Brain (organoid and tissue), 16 donors: ENCODE measurements at places on chromosomes 16 and 17.

GRCh38 chr17:82134101-82134500 is 36.1 kb upstream of the FASN start:
- no peak for DNase-seq

DNA sequence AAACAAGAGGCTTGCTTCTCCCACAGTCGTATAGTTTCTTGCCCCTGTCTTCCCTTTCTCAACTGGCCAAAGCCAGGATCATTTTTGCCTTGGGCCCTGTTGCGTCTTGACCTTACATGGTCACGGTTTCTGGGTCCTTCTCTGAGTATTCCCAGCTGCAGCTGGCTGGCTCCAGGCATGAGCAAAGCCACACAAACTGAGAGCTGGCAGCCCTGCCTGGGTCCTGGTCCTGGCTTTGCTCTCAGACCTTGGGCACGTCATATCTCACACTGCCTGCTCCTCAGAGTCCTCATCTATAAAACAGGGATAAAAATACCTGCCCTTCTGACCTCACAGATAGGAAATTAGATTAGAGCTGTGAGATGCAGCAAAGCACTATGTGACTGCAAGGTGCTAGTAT is 277.6 kb downstream of the CBLN1 start:
- no peak for DNase-seq

DNA sequence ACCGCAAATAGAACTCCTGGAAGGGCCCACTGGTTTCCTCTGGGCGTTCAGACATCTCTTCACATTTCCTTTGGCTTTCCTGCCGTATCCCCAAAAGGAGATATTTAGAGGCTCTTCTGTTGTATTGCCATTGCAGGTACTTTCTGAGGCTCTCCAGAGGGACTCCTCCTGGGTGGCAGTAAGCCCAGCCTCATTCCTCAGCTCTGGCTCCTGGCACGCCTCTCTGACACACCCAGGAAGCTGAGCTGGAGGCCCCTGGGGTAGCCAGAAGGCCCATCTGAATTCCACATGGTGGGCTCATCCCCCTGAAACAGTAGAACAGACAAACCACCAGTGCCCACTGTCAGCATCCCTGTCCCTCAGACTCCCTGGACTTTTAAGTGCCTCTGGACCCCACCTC is 206.7 kb downstream of the PARN start:
- DNase-seq, result no peak

- DNase-seq, result no peak
Observed at GRCh38 chr16:84839956-84840355, 20.2 kb downstream of the CRISPLD2 start.

GRCh38 chr16:68059804-68060203 is 25.4 kb upstream of the NFATC3 start:
- no peak for DNase-seq

DNA sequence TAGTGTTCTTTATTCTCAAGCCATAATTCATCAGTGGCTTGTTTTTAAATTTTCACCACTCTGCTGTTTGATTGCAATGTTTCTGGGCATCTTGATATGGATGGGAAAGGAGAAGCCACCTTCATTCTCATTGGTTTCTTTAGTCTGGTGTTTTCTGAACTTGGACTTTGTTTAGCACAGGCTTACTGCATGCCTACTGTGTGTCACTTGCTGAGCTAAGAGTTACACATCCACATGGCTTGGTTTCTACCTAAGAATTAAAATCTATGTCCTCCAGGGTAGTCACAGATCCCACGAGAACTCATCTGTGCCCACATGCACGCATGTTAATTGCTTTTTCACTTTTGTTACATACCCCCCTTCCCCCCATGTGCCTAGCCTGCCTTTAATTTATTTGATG is 4.6 kb downstream of the CMIP start:
- DNase-seq, result no peak

DNA sequence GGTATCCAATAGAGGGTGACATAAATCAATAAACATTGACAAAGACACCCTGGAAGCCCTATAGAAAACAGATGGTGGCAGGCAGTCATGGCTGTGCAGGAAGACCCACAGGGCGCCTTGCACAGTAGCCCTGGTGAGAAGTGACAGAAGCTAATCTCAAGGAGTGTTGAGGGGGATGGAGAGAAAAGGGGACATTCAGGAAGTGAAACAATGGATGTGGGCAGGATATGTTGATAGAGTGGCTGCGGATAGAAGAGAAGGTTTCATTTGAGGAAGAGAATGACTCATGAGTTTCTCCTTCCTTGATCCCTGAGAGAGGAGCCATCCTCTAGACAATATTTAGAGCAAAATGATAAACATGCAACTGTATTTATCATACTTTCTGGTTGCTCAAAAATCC is 468.8 kb upstream of the HSBP1 start:
- DNase-seq, result no peak

DNA sequence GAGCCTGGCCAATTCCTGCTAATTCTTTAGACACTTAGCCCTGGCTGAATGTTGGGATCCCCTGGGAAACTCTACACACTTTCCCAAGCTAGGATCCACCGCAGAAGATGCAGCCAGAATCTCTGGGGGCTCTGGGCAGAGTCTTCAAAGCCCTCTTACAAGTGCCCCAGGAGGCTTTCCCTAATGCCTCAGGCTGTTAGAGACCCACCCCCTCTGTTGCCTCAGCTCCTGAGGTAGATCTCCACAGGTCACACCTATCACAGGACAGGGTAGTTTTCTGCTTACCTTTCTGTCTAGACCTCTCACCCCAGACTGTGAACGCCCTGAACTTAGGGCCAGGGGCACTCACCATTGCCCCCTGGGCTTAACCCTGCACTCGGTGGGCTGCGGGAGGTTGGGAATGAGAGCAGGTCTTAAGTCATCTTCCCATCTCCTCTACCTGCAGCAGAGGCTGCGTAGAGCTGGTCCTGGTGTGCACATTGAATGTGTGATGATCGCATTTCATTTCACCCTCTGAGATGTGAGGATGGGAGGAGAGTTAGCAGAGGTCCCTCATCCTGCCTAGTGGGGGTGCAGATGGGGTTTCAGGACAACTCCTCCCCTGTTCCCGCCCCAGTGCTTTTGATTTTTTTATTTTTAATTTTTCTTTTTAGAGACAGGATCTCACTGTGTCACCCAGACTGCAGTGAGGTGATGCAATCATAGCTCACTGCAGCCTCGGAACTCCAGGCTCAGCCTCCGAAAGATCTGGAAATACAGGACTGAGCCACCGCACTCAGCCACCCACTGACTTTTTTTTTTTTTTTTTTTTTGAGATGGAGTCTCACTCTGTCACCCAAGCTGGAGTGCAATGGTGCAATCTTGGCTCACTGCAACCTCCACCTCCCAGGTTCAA is 89.0 kb upstream of the LHX1 start:
- DNase-seq, result no peak

GRCh38 chr17:45096926-45097325 is 35.4 kb downstream of the PLCD3 start:
- no peak for DNase-seq

- DNase-seq, result no peak
Observed at GRCh38 chr17:51391982-51392654, 131.8 kb downstream of the UTP18 start.

- DNase-seq, result peak; percentile 30
Observed at GRCh38 chr16:50480206-50480605, 68.0 kb upstream of the NKD1 start.

GRCh38 chr17:40564883-40565768 is at the start of gene CCR7:
TSS of gene CCR7 (minus strand) at chr17:40565472. CDS start at chr17:40565409, 63 bp downstream.
- DNase-seq, result no peak

DNA sequence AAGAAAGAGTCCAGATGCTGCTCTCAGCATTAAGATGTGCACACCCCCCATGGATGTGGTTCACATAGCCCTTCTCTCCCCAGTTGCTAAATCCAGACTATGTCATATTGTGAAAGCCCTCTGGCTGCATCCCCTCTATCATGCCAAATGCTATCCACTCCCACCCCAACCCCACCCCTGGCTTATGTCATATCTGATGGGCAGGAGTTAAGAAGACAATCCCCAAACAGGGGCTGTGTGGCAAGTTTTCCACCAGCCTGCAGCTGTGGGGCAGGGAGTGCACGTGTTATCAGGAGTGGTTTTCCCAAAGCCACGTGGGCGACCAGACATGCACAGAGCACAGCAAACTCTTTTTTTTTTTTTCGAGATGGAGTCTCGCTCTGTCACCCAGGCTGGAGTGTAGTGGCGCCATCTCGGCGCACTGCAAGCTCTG is 10.0 kb downstream of the FAM117A start:
- no peak for DNase-seq

- no peak for DNase-seq
Observed at GRCh38 chr16:27841911-27842310, 221.6 kb downstream of the GSG1L start.

GRCh38 chr17:63477480-63478440 is 899 bp downstream of the ACE start:
- DNase-seq, result peak; percentile 9

DNA sequence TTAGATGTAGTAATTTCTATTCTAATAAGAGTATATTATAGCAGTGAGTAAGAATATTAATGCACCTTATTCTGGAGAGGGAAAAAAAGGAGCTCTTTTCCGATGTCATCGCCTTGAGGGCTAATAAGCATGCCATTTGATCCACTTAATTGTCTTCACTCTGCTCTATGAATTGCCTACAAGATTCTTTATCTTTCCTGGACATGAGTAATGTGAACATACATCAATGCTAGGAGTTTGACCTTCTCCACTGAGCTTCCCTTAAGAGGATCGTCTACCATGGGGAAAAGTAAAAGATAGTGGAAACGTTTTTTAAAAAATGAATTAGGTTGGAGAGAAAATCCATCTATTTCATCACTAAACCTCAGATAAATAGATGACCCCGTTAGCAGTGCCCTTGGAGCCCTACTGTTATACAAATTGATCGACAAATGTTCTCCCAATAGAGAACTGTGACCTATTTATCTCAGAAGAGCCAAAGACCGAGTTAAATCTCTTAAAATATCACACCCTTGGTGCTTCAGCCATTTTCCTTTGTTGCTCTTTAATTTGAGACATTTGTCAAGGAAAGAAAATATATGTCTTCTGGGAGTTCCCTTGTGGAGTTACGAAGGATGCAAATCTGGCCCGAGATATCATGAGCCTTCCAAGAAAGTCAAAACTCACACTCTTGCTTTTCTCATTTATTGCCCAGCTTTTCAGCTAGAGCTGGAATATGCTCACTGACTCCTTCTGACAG is 898.5 kb downstream of the KCNJ2 start:
- DNase-seq, result no peak

DNA sequence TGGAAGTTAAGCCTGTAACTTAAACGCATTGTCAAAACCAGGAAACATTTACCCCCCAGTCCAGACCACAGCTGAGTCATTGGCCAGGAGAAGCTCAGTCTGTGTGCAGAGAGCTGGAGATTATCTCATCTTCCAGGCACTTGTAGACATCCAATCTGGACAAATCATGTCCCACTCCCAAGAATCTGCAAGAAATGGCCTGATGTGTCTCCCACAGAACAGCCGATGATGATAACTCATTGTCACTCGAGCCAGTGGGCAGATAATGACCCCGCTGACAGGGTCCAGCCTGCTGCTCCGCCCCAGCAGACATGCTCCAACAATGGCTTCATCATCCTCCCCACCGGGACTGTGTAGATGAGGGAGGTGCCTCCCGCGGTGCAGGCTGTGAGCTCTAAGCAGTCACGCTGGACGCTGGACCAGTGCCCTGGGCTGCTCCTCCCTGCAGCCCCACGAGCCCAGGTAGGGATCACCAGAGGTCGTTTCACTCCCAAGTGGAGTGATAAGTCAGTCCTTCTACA is 322.5 kb downstream of the C16orf95 start:
- no peak for DNase-seq

DNA sequence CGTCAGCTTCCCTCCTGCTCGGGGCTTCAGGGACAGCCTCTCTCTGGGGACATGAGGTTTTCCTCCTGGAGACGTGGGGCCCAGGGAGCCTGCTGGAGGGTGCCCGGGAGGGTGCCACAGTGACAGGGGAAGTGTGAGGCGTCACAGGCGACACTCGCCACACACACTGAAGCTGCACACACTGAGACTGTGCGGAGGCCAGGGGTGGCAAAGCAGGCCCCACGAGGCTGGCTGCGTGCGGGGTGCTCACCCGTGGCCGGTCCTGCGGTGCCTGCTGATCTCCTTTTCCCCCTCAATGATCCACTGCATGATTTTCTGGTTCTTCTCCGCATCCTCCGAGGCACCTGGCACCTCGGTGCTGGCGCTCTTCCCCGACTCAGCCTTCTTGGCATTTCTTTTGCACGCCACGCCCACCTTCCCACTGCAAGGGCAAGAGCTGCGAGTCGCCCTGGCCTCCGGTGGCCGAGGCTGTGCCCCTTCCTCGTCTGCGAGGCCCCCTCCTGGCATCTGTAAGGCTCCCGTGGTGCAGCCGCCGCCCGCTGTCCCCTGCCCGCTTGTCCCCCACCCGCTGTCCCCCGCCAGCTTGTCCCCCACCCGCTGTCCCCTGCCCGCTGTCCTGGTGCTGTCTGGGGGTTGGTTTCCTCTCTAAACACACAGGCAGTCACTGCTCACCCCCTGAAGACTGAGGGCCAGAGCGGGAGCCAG is 14.0 kb downstream of the PDIA2 start:
- DNase-seq, result no peak

- DNase-seq, result peak; percentile 83
Observed at GRCh38 chr16:67562918-67563707, 787 bp downstream of the CTCF start.

- DNase-seq, result no peak
Observed at GRCh38 chr17:79974566-79975497, 60.8 kb downstream of the TBC1D16 start.

DNA sequence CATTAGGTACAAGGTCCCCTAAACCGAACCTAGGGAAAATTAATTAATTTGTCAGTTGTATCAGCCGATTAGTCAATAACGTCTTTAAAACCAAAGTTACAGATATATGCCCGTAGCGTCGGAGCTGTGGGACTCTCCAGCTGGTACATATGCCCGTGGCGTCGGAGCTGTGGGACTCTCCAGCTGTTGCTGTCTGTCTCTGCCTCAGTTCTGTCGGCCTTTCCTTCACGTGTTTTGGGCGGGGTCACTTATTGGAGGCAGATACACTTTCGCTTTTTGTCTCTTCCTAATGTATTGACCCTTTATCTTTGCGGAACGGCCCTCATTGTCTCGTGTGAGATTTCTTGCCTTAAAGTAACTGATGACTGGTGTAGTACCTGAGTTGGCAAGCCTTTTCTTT is 62.0 kb upstream of the ZNF750 start:
- DNase-seq, result no peak

- DNase-seq, result peak; percentile 60
Observed at GRCh38 chr16:11639925-11640899, 28.0 kb upstream of the SNN start.

DNA sequence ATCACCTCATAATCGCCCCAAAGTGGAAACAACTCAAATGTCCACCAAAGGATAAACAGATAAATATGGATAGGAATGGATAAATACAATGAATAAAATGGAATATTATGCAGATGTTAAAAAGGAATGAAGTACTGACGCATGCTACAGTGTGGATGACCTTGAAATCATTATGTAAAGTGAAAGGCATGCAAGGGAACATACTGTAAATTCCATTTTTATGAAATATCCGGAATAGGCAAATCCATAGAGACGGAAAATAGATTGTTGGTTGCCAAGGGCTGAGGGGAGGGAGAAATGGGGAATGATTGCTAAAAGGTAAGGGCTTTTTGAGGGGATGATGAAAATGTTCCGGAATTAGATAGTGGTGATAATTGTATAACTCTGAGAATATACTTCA is 36.0 kb downstream of the STAT5B start:
- no peak for DNase-seq
